ENCODE measurements at places on chromosomes 5 and 9.

DNA sequence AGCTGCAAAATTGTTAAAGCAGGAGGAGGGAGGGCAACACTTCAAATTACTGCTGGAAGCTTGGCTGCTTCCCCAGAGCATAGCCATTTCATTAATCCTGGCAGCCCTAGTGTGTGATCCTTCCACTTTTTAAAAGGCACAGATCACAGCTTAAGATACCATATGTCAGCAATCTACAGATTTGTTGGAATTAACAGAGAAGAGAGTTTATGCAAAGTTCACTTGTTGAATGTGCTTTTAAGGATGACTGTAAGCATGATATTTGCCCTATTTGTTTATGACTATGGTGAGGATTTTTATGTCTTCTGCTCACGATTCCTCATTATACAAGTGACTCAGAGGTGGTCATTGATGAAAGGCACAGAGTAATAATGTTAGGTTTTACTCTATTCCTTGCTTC, 156.0 kb upstream of the CDKN2B start:
- DNase-seq = no peak

DNA sequence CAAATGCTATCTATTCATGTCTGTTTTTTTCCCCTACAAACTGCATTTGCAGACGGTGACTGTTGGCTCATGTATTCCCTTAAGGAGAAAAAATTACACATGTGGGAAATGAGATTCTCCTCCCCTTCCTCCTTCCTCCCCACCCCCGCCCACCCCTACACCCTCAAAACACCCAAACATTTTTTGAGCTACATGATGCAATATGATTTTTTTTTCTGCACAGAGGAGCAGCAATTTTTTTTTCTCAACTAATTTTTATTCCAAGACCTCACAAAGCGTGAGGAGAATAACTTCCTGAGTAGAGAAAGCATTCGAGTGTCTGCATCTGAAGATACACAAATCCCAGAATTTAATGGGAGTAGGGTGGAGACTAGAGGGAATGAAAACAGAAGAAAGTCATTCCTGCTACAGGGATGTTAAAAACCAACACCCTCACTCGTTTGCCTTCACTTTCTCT, 118.1 kb downstream of the PRDM6 start:
- DNase-seq = no peak

DNA sequence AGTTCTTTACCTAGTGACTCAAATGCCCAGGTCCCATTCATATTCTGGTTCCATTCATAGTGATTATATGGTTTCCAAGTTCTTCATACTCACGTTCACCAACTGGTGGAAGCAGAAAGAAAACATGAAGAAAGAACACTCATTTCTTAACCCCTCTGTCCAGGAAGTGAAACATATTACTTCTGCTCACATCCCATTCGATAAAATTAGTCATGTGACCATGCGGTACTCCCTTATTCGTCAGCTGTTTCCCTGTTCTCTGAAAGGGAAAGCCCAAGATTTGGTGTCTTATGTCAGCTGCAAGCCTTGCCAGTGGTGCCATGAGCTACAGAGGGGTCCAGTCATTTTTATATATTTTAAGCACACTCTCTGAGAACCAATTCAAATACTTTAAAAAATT, 387.0 kb upstream of the DMAC1 start:
- no peak for DNase-seq

DNA sequence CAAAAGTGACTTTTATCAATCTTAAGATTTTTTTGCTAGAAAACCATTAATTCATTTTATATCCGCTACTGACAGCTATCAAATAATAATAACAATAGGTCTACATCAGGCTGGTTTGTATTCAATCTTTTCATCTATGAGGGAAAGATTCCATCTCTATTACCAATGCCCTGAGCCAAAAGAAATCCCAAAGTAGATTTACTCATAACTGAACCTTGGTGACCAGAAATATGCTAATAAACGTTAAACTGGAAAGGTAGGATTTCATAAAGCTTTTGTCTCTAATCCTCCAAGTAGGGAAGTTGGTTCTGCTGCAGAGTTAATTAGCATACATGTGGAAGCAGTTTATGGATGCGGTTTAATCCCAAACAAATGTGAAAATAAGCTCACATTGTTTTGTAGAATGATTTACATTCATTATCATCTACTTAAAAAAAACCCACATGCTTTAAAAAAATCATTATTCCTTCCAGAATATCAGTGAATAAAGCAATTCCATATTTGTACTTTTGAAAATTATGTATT, 715.5 kb downstream of the CETN3 start:
- DNase-seq = no peak

DNA sequence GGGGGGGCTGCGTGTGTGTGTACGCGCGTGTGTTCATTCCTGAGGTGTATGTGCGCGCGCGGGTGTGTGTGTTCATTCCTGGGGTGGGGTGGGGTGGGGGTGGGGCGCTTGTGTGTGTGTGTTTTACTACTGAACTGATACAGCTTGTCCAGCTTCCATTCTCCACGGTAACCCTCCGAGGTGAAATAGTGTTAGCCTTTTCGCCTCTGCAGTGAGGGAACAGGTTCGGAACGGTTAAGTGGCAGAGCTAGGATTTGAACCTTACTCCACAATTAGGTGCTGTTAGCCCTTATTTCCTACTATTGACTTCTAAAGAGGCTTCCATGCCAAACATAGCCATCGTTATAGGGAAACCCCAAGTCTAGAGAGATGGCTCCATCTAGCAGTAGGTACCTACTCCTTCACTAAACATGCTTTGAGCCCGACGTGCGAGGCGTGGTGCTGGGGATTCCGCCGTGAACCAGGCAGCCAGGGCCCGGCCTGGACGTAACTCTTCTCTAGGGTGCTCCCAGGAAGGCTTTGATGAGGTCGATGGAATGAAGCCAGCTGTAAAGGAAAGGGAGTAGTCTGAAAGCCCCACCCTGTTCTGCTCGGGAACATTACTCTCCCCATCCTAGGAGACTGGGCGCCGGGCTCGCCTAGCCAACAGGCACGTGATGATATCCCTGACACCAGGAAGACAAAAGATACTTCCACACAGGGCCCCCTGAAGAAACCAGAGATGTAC, 782 bp upstream of the SKP1 start:
- DNase-seq = peak; percentile 88

DNA sequence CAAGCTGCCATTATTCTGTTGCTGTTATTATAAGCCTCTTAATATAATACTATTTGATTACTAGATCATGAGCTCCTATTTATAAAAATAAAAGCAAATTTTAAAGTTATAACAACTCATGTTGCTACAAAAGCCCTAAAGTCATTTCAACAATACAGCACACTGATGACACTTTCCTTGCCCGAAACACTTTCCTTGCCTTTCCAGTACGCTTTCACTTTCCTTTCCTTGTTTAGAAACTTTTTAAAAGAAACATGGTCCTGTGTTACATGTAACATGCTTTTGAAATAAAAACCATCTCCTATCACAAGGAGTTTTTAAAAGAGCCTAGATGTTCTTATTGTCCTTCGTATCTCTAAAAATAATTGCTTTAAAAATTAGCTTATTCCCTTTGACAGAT, 688.4 kb downstream of the PTPRD start:
- no peak for DNase-seq

GRCh38 chr5:173535166-173535975, 81.1 kb downstream of the BOD1 start:
- no peak for DNase-seq

GRCh38 chr5:92353107-92354030, 970.3 kb upstream of the ARRDC3 start:
- no peak for DNase-seq

GRCh38 chr9:93308158-93308602, 124.2 kb downstream of the WNK2 start:
- DNase-seq = no peak

DNA sequence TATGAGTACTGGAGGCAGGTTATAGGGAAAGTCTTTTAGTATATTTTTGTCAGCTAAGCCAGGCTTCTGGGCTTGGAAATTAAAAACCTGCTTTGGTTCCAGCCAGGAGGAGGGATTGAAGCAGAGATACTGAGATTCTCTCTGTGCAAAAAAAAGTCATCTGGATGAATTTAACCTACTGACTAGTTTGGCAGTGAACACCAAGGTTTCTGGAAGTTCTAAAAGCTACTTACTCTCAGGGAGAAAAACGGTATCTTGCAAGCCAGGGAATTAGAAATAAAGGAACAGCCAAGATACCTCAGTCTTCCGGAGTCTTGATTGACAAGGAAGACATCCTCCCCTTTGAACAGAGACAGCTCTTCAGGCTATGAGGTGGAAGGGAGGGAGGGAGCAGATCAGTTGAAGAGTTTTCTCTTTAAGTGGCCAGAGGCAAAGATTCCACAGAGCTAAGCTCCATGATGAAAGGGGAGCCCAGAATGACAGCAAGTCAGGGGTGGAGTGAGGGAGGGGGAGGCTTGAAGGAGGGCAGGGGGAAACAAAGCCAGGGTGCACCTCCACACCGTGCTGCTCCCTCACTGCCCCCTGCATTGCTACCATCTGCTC, 8.3 kb upstream of the ZBTB34 start:
- no peak for DNase-seq

- DNase-seq = no peak
Observed at GRCh38 chr5:179585941-179586401, 35.6 kb downstream of the RUFY1 start.

DNA sequence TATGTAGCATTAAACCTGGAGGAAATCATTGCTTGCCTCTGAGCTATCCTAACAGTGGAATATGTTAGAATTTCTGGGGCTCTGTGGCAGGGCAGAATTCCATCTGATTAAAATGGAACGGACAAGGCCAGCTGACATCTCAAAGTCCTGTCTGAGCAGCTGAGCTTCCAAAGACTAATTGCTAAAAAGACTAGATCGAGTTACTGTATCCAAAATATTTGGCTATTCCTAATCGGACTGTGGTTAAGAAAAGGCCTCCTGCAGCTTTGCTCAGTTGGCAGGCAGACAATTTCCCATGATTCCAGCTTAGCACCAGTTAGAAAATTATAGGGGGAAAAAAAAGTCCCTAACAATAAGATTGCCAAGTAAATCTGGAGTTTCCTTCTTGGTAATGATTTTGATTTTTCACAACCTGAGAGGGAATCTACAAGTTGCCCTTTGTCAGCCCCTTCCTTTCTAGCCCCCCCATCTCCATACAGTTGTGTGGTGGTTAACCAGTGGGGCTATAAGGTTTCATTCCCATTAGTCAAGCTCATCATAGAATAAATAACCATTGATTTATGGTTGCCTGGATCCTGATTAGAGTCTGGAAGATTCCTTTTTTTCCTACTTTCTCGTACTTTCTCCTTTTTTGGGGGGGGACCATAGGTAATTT, 26.4 kb downstream of the PTGR1 start:
- no peak for DNase-seq

- DNase-seq = no peak
Observed at GRCh38 chr5:178560911-178561310, 29.3 kb downstream of the COL23A1 start.

DNA sequence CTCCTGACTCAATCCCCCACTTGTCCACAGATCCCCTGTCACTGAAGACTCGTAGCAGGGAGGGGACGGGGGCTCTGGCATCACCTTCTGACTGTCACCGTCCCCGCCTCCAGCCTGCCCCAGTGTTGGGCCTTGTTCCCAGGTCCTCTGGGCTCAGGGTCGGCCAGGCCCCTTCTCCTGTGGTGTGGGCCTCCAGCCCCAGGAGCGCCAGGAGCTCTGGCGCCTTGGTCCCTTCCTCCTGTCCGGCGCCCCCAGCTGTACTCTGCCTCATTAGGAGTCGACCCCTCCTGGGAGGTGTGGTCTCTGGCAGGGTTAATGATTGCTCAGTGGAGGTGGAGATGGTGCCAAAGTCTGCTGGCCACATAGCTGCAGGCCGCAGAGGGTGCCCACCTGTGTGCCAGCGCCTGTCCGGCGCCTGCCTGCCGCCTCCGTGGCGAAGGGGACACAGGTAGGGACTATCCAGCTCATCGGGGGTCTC, at the start of gene CDHR2:
Gene CDHR2 (plus strand): TSS at position 376 of the 478 bp plus-strand sequence. CDS start 16,011 bp downstream, outside the sequence.
- peak; percentile 71 for DNase-seq

DNA sequence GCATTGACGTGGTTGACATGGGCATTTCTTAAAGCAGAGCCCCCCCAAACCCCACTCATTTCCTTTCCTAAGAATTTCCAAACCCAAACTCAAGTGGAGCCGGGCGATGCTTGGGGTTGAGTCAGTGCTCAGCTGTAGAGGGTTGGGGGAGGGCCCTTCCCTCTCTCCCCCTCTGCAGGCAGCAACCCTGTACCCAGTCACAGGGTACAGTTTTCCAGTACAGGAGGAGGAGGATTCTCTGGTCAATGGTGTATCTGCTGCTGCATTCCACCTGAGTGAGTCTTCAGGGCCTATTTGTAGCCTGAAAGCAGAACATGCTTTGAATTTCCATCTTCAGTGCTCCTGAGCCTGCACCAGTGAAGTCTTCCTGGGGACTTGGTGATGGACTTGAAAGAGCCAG, 55.8 kb downstream of the ENTREP1 start:
- DNase-seq = no peak

DNA sequence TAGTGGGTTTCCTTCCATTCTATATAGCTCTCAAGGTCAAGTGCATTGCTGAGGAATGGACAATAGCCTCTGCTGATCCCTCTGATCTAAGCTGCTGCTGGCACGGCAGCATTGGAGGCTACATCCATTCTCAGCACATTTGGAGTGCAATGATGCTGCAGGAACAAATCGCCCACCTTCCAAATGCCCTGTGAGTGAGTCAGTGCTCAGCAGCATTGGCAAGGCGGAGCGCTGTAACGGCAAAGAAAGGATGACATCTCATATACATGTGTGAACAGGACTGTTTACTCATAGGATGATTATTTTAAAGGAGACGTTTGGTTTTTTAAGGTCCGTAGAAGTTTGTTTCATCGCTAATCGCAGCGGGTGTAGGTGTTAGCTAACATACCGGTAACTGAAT, 408.7 kb downstream of the ARHGEF28 start:
- no peak for DNase-seq

- DNase-seq = no peak
Observed at GRCh38 chr5:57360871-57361270, 121.7 kb downstream of the ACTBL2 start.

DNA sequence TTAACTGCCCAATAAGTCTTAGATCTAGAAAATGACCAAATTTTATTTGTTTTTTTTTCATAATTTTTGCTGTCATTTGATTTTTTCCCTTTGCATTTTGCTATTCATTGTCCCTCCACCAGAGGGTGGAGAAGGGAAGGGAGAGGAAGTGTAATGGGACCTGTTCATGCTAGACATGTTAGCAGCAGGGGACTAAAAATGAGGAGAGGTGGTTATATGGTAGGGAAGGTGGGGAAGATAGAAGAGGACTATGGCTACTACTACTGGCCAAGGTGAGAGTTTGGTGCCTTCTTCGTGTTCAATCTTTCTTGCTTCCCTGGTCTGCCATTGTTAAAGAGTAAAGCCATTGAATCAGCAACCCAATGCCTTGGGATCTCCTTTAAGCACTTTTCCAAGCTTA, 6.4 kb downstream of the GRIA1 start:
- DNase-seq = no peak

DNA sequence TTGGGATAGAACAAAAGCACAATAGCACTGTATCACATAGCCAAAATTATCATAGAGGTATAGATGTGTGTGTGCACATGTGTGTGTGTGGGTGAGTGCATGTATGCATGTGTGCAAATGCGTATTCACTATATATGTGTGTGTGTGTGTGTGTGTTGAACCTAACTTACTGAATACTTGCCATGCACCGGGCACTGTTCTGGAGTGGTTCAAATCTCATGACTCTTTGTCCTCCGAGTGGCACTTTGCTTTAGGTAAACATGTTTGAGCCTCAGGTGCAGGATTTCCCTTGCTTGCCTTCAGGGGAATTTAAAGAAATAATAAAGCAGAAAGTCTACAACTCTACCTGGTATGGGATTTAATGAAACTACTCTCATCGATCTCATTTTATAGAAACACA, 183.5 kb upstream of the GDNF start:
- no peak for DNase-seq

- no peak for DNase-seq
Observed at GRCh38 chr9:21967702-21968101, 26.5 kb downstream of the CDKN2A start.
